ENCODE measurements at places on chromosomes 16 and 17. TPM values are rescaled to one million over a fixed set of nuclear protein-coding genes. Genes with fewer than 3 reads are reported as not detected.

Gene CDH16
- polyA plus RNA-seq, result 8.5 TPM

Gene MAPT
- 6.0 TPM for polyA plus RNA-seq

Gene CLDN7
- 326 TPM for polyA plus RNA-seq

Gene LGALS9B
- polyA plus RNA-seq, result 1.9 TPM

Gene ZKSCAN2
- polyA plus RNA-seq, result 0.67 TPM

Gene DPEP3
- 0.06 TPM for polyA plus RNA-seq

Gene NOG
- not detected for polyA plus RNA-seq

Gene SPNS3
- polyA plus RNA-seq, result 0.45 TPM

Gene DVL2
- polyA plus RNA-seq, result 20.7 TPM

Gene MYL4
- polyA plus RNA-seq, result not detected

Gene UBE2G1
- 15.7 TPM for polyA plus RNA-seq

Gene CIBAR2
- 3.0 TPM for polyA plus RNA-seq

Gene KCNAB3
- 1.6 TPM for polyA plus RNA-seq

Gene HBQ1
- not detected for polyA plus RNA-seq

Gene TERB1
- polyA plus RNA-seq, result not detected

Gene C17orf78
- 34.0 TPM for polyA plus RNA-seq

Gene CETP
- polyA plus RNA-seq, result not detected

Gene ATAD5
- polyA plus RNA-seq, result 4.9 TPM

Gene PMP22
- polyA plus RNA-seq, result 68.9 TPM

Gene SLC12A3
- polyA plus RNA-seq, result 0.04 TPM

Gene TBC1D3K
- polyA plus RNA-seq, result not detected

Gene CCDC144A
- not detected for polyA plus RNA-seq

Gene IGFALS
- 17.0 TPM for polyA plus RNA-seq

Gene CLEC10A
- polyA plus RNA-seq, result 14.6 TPM

Gene CRYM
- polyA plus RNA-seq, result 5.0 TPM

Gene CDRT15
- polyA plus RNA-seq, result not detected

Gene RFWD3
- 10.6 TPM for polyA plus RNA-seq

Gene TTYH2
- polyA plus RNA-seq, result 50.6 TPM

Gene FZD2
- not detected for polyA plus RNA-seq

Gene CUEDC1
- 1.6 TPM for polyA plus RNA-seq

Gene TBC1D26
- 0.21 TPM for polyA plus RNA-seq

Gene CDH3
- polyA plus RNA-seq, result 1.4 TPM

Gene KAT2A
- 8.6 TPM for polyA plus RNA-seq

Gene DHRS7C
- 0.50 TPM for polyA plus RNA-seq

Gene STAT3
- 76.5 TPM for polyA plus RNA-seq

Gene CD300LB
- 0.25 TPM for polyA plus RNA-seq

Gene HES7
- 0.06 TPM for polyA plus RNA-seq

Gene ANKS3
- polyA plus RNA-seq, result 16.9 TPM

Gene NSF
- polyA plus RNA-seq, result 14.1 TPM

Gene MT4
- not detected for polyA plus RNA-seq

Gene PRCD
- 1.6 TPM for polyA plus RNA-seq

Gene CORO6
- 0.84 TPM for polyA plus RNA-seq

Gene RAB11FIP4
- polyA plus RNA-seq, result 22.1 TPM

Gene ZG16B
- polyA plus RNA-seq, result 5.2 TPM

Gene KRTAP4-12
- polyA plus RNA-seq, result not detected

Gene TMEM220
- polyA plus RNA-seq, result 49.0 TPM

Gene CFAP97D1
- not detected for polyA plus RNA-seq

Gene SYT17
- polyA plus RNA-seq, result 7.1 TPM

Gene HOXB13
- polyA plus RNA-seq, result not detected

Gene CTRL
- 0.81 TPM for polyA plus RNA-seq

Gene TBX2
- 9.6 TPM for polyA plus RNA-seq

Gene NGFR
- polyA plus RNA-seq, result not detected

Gene KRTAP16-1
- polyA plus RNA-seq, result not detected
